ENCODE measurements at places on chromosomes 1 and 21.

GRCh38 chr1:72521659-72522058, 239.3 kb upstream of the NEGR1 start:
- no peak for DNase-seq

GRCh38 chr1:201715801-201716741, 112.9 kb upstream of the IPO9 start:
- DNase-seq = no peak

DNA sequence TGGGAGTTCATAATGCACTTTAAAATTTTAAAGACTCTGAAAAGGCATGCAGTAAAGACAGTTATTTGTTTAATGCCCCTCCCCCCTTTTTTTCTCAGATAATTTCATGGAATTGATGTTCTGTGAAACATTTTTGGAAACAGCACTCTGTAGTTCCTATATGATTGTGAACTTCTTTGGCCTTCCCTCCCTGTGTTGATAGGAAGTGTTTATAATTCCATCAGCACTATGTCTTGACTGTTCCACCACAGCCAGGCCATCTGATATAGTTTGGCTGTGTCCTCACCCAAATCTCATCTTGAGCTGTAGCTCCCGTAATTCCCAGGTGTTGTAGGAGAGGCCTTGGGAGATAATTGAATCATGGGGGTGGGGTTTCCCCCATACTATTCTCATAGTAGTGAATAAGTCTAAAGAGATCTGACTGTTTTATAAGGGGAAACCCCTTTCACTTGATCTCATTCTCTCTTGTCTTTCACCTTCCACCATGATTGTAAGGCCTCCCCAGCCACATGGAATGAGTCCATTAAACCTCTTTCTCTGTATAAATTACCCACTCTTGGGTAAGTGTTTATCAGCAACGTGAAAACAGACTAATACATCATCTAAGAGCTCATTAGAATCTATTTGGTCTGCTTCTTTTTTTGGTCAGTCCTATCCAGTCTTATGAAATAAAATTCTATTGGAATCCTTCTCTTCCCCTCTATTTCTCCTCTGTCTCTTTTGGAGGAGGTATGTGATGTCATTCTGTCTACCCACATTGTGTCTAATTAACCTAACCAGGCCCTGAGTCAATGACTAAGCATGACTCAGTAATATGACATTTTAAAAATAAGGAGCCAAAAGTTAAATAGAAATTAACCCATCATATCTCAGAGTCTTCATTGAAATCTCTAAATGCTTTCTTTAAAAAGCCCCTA, 8.9 kb downstream of the CCDC185 start:
- no peak for DNase-seq

- DNase-seq = no peak
Observed at GRCh38 chr1:60575326-60575977, 501.9 kb upstream of the C1orf87 start.

GRCh38 chr1:246565751-246566127, 322 bp downstream of the TFB2M start:
- DNase-seq = no peak

DNA sequence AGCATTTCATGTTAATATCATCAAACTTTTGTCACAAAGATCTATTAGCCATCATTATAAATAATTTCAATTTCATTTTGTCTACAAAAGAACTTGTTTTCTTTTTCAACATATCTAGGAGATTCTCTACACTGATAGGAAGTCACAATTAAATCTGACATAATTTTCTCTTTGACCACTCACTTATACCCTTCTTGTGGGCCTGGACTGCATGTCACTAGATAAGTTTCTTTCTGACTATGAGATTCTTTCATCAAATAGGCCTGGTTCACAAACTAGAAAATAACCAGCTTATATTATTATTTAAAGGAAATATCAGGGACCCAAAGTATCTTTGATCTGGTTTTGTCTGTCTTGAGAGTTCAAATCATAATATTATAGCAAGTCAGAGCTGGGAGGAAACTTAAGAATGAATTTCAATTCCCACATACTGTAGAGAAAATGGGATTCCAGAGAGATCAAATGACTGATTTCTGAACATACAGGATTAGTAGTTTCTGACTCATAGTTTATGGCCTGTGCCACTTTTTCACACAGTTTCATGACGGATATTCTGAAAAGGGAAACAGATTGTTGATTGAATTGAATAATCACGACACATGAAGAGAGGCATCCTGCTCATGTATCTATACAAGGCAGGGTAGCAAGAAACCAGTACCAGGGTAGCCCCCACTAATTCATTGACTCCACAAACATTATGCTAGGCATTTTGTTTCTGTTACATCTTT, 355.8 kb downstream of the GPATCH2 start:
- DNase-seq = no peak

DNA sequence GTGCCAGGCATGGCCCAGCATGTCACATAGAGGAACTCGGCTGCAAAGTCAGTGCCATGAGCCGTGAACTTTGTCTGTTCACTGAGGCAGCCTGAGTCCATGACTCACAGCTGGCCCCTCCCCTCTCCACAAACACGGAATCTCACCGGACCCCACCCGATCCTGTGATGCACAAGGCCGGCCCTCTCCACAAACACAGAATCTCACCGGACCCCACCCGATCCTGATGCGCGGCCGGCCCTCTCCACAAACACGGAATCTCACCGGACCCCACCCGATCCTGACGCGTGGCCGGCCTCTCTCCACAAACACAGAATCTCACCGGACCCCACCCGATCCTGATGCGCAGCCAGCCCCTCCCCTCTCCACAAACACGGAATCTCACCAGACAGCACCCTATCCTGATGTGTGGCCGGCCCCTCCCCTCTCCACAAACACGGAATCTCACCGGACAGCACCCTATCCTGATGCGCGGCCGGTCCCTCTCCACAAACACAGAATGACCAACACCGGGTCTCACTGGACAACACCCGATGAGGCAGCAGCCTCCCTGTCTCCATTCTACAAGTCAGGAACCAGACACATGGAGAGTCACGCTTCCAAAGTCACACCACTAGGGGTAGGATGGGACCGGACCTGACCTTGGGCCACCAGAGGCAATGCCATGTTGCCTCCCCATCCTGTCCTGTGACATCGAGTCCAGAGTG, 39.6 kb upstream of the GPR153 start:
- no peak for DNase-seq

- DNase-seq = no peak
Observed at GRCh38 chr1:219988818-219989217, 57.5 kb downstream of the EPRS1 start.

DNA sequence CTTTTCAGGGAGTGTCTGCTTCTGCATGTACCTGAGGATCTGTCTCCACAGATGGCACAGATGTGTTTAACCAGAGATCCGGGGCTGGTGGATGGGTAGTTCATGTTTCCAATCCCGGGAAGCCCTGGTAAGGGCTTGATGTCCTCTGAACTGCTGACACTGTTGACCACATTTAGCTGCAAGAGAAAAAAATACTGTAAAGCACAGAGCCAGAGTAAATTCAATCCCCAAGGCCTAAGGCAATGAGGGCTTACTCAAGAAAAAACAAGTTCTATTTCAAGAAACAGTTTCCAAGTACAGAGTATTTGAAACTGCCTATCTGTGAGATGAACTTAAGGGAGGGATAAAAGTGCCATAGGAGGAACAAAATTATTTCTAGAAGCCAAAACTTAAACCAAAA, 25.1 kb downstream of the RXRG start:
- no peak for DNase-seq

DNA sequence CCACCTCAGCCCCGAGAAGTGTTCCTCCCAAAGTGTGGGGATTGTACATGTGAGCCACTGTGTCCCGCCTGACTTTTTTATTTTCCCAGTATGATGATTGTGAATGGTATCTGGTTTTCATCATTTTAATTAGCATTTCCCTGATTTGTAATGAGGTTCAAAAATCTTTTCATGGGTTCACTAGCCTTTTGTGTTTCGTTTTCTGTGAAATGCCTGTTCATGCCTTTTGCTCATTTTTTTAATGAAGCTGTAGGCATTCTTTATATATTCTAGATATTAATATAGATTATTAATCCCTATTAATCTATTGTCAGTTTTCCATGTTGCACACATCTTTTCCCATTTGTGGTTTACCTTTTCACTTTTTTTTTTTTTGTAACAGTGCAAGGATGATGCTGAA, 20.5 kb downstream of the DAP3 start:
- DNase-seq = no peak

DNA sequence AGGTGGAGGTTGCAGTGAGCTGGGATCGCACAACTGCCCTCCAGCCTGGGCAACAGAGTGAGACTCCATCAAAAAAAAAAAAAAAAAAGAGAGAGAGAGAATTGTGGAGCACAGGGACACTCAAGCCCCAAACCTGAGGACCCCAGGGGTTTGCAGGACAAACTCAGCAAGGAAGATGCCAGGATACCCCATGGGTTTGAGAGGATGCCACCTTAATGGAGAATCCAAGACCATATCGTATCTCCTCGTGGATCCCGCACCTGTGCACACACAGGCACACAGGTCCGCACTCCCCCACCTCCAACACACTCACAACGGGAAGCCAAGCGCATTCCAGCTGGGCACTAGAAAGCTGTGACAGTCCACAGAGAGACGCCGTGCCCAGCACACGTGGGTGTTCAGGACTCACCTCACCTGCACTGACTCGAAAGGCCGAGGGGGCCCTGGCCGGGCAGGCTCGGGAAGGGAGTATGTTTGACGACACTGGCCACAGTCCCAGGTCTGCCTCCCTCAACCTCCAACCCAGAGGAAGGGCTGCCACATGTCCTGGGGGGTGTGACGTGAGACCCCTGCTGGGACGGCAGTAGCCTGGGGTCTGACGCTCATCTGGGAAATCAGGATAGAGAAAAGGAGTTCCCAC, 11.1 kb downstream of the CHD5 start:
- no peak for DNase-seq

DNA sequence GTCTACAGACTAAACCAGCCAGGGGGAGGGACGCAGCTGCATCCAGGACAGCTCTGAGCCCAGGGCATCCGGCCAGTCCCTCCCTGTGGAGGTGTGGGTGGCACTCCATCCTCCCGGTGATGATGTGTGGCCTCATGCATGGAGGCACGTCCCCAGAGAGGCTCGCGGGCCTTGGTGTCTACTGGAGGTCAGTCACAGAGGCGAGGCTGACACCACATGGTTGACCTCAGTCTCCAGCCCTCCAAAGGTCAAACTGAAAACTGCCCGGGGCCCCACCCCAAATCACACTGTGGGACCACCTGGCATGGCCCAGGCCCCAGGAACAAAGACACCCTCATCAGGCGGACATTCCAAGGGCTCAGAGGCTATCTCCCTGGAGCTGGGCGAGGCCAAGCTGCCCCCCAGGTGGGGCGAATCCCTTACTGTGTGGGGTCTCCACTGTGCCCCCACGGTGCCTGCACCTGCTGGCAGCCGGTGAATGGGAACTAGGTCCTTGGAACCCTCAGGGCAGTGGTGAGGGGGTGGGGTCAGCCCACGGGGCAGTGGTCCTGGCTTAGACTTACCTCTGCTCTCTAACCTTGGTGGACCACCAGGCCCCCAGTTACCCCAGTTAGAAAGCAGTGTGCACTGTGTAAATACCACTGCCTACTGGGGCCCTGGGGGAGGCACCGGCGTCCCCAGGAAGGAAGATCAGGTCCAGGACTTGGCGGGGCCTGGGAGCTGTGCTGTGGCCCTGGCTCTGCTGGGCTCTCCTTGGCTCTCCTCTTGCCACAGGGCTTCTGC, 49.1 kb downstream of the TRPM2 start:
- DNase-seq = no peak

DNA sequence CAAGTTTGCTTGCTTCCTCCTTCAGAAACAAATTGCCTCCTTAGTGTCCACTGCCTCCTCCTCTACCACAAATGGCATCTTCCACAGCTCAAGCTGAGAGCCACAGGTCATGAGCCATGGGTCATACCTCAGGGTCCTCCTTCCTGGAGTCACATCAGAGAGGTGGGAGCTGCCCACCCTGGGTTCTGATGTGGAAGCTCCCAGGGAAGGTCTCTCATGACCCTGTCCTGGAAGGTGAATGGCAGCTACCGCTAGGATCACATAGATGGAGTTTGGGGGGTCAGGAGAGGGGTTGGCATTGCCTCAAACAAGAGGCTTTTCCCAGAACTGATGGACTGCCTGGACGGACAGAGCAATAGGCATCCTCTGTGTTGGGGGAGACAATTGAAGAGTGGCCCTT, 321.4 kb downstream of the MATN1 start:
- no peak for DNase-seq

- DNase-seq = no peak
Observed at GRCh38 chr1:3558036-3558726, 53.1 kb downstream of the MEGF6 start.

- DNase-seq = no peak
Observed at GRCh38 chr1:30058970-30059369, 664.4 kb downstream of the MATN1 start.

GRCh38 chr1:20266141-20266540, 24.5 kb upstream of the VWA5B1 start:
- no peak for DNase-seq

- DNase-seq = no peak
Observed at GRCh38 chr21:42236014-42236413, 17.1 kb downstream of the ABCG1 start.

DNA sequence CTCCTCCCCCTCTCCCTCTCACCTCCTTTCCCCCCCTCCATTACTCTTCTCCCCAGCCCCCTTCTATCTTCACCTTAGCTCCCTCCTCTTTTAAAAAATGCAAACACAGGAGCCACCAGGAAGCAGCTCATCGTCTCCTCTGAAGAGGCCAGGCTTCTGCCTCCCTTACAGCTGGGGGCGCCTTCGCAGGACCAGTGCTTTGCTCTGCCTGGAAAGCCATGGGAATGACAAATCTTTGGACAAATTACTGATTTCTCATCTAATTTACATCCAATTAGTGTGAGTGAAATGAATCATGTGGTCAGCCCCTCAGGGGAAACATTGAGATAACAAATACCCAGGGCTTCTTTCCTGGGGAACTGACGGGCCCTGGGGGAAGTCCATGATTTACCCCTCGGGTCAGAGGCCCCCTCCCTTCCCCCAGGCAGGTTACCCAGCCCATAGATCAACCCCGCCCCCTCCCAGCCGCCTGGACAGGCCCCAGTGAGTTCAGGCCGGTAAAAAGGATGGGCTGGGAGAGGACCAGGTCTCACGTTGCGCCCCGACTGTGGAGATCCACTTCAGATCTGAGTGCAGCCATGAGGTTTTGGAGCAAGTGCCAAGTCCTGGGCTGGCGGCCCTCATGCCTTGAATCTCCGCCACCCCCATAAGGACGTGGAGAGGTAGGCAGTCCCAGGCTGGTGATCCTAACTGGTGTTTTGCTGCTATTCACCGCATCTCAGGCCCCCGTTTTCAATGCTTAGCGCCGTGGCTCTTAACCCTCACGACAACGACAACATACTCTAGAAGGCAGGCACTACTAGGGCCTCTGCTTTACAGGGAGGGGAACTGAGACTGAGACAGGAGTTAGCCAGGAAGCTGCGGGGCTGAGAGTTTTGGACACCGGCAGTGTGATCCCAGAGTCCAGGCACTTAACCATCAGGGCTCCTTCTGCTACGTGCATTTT, 300.8 kb downstream of the RRAGC start:
- DNase-seq = peak; percentile 49

DNA sequence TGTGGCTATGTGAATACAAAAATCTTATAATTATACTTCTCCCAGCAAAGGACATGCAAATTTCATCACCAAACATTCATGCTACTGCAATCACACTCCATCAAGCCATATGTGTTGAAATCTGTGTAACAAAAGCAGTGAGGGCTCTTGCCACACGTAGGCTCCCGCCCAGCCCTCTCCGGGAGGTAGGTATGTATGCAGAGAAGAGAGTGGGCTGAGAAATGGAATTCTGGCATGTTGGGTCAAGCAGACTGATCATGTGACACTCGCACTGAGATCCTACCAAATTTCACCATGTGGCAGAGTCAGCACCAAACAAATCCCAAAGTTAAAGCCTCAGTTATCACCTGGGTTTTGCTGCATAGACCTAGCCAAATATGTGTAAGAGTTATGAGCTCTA, 49.7 kb downstream of the APP start:
- DNase-seq = no peak

GRCh38 chr21:43921571-43921978, 56.6 kb downstream of the AGPAT3 start:
- no peak for DNase-seq

All from SK-N-DZ (cell line).